Mesothelial cell of epicardium (in vitro differentiated cells): ENCODE measurements at places on chromosomes 3 and 15.

- H3K4me1 ChIP-seq = peaks cover 25% of the 10 kb centered on the region
- H3K27me3 ChIP-seq = no peaks in the 10 kb centered on the region
- no peak overlapping the region for H3K27ac ChIP-seq
- H3K36me3 ChIP-seq = peaks cover 2% of the 10 kb centered on the region
Measured at GRCh38 chr15:89167267-89168176, 53.9 kb downstream of the RLBP1 start.

GRCh38 chr3:33186524-33187367, 31.9 kb downstream of the SUSD5 start:
- no peaks in the 10 kb centered on the region for H3K36me3 ChIP-seq
- H3K4me1 ChIP-seq = peaks cover 2% of the 10 kb centered on the region
- H3K27me3 ChIP-seq = no peaks in the 10 kb centered on the region
- H3K27ac ChIP-seq = no peak overlapping the region
- DNase-seq = no peak

DNA sequence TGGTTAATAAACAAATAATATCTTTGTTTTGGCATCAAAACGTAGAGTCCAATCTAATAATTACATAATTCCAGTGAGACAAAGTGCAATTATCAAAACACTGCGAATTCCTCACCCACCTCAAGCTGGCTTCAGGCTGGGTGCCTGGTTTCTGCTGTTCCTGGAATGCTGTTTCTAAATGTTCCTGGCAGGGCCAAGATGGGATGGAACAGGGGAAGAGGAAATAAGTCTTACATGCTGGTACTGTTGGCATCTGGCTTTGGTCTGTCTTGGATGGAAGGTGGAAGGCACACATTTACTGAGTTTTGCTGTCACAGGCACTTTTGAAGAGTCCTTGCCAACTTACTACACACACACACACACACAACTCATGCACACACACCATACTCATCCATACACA, 101.9 kb upstream of the SLCO3A1 start:
- H3K4me1 ChIP-seq = no peaks in the 10 kb centered on the region
- DNase-seq = no peak
- H3K27ac ChIP-seq = no peak overlapping the region
- peaks cover 2% of the 10 kb centered on the region for H3K36me3 ChIP-seq
- peaks cover 25% of the 10 kb centered on the region for H3K27me3 ChIP-seq

- no peak overlapping the region for H3K4me3 ChIP-seq
- DNase-seq = no peak
- no peaks in the 10 kb centered on the region for H3K36me3 ChIP-seq
- H3K4me1 ChIP-seq = peaks cover 32% of the 10 kb centered on the region
- no peak overlapping the region for H3K27ac ChIP-seq
Measured at GRCh38 chr3:148833223-148833622, 5.6 kb downstream of the CPB1 start.

- H3K4me3 ChIP-seq = no peak overlapping the region
- no peak overlapping the region for H3K27ac ChIP-seq
- DNase-seq = no peak
- peaks cover 1% of the 10 kb centered on the region for H3K36me3 ChIP-seq
Measured at GRCh38 chr15:78761891-78762385, 49.3 kb downstream of the ADAMTS7 start.

GRCh38 chr15:77616072-77616471, 16.6 kb downstream of the LINGO1 start:
- H3K27me3 ChIP-seq = no peaks in the 10 kb centered on the region
- peaks cover 5% of the 10 kb centered on the region for H3K36me3 ChIP-seq
- H3K27ac ChIP-seq = no peak overlapping the region
- no peak for DNase-seq
- no peaks in the 10 kb centered on the region for H3K4me1 ChIP-seq

GRCh38 chr3:135128818-135129217, 333.8 kb downstream of the EPHB1 start:
- no peak overlapping the region for H3K27ac ChIP-seq
- DNase-seq = no peak
- no peaks in the 10 kb centered on the region for H3K4me1 ChIP-seq
- no peaks in the 10 kb centered on the region for H3K36me3 ChIP-seq
- H3K27me3 ChIP-seq = peaks cover 21% of the 10 kb centered on the region

- H3K27me3 ChIP-seq = no peaks in the 10 kb centered on the region
- peaks cover 2% of the 10 kb centered on the region for H3K4me1 ChIP-seq
- no peak for DNase-seq
- H3K4me3 ChIP-seq = no peak overlapping the region
- H3K27ac ChIP-seq = no peak overlapping the region
Measured at GRCh38 chr3:101179637-101180036, 140.7 kb downstream of the IMPG2 start.

- H3K27me3 ChIP-seq = peaks cover 12% of the 10 kb centered on the region
- no peaks in the 10 kb centered on the region for H3K36me3 ChIP-seq
- H3K27ac ChIP-seq = no peak overlapping the region
- no peak for DNase-seq
- H3K4me1 ChIP-seq = peaks cover 19% of the 10 kb centered on the region
Measured at GRCh38 chr15:32838820-32839219, 121.0 kb downstream of the GREM1 start.

DNA sequence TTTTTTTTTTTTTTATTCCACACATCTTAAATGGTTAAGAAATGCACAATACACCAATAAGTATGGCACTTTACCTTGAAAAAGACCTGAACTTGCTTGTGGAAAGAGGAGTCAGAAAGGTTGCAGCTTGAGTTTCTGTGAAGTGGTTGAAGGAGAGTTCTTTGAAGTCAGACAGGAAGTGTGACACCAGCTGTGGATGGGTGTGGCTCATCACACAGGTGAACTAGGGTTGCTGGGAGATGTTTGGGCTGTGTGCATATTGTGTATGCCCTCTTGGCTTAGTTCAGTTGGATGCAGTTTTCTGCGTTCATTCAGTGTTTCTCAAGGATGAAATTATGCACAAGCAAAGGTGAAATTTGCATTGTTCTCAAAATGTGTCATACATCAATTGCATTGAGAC, 6.3 kb downstream of the AEN start:
- H3K27ac ChIP-seq = no peak overlapping the region
- no peak overlapping the region for H3K4me3 ChIP-seq
- peaks cover 26% of the 10 kb centered on the region for H3K4me1 ChIP-seq
- no peak for DNase-seq
- peaks cover 15% of the 10 kb centered on the region for H3K36me3 ChIP-seq

DNA sequence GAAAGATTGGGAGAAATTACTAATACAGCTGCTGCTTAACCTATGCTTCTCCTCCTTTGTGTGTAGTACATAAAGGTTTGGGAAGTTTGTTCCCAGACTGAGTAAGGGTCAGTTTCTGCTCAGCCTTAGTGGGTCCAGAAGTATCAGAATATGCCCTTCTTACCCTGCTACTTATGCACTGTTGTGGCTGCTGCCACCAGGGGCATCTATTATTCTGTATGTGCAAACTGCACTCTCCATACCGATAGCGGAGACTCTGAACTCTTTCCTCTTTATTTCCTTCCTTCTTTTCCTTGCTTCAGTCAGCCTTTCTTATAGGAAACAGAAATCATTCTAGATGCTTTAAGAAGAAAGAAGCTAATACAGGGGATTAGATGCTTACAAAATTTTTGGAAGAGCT, 4.0 kb downstream of the NEDD4 start:
- peaks cover 14% of the 10 kb centered on the region for H3K36me3 ChIP-seq
- H3K4me3 ChIP-seq = no peak overlapping the region
- no peak for DNase-seq
- H3K27me3 ChIP-seq = no peaks in the 10 kb centered on the region

- H3K36me3 ChIP-seq = peaks cover 4% of the 10 kb centered on the region
- DNase-seq = no peak
- peaks cover 52% of the 10 kb centered on the region for H3K4me1 ChIP-seq
- no peaks in the 10 kb centered on the region for H3K27me3 ChIP-seq
- peak overlapping the region; percentile 45 for H3K27ac ChIP-seq
Measured at GRCh38 chr3:100006570-100007271, 107.6 kb downstream of the FILIP1L start.

DNA sequence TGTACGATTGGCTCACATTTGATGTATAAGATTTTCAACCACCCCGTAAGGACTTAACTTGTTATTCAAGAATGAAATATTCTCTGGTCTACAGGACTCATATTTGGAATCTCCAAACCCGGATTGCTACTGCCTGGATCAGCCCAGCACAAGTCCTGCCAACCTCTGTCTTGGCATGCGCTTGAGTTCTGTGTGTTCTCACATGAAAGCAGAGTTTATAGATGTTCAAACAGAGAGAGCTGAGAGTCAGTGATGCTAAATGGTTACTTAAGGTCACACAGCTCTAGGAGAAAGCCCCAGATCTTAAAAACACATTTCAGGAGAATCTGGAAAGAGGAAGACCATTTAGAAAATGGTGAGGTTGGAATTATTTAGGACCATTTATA, 268.0 kb upstream of the TBL1XR1 start:
- DNase-seq = no peak
- H3K4me3 ChIP-seq = no peak overlapping the region
- no peaks in the 10 kb centered on the region for H3K27me3 ChIP-seq

DNA sequence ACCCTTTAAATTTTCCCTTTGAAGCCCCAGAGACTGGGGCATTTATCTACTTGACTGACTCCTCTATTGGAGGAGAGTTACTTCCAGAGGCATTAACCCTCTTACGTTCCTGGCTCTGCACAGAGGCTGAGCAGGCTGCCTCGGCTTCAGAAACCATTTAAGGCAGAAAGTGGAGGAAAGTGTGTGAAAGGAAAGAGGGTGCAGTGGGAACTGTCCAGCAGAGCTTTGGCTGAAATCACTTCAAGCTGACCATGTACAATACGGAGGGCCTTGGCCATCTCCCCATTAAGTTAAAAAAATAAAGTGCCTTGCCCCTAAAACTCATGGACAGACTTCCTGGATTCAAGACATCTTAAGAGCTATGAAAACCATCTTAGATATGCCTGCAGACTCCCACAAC, 238.7 kb downstream of the SV2B start:
- peaks cover 46% of the 10 kb centered on the region for H3K27me3 ChIP-seq
- no peaks in the 10 kb centered on the region for H3K36me3 ChIP-seq
- peak; percentile 56 for DNase-seq
- H3K27ac ChIP-seq = no peak overlapping the region

DNA sequence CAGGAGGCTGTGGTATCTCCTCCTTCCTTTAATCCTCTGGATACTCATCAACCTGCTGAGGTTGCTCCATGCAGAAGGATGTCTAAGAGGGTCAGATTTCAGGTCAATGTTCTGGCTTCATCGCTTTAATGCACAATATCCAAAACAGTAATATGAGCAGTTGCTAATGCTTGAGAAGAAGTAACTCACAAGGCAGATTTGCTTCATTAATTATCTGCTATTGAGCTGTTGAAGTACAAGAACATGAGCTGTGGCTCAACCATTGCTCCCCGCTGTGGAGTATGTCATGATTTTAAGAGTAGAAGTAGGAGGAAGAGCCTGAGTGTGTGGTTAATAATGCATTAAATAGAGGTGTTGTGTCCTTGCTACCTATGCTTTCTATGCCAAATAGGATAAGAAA, 1412.9 kb upstream of the ALCAM start:
- no peak overlapping the region for H3K4me3 ChIP-seq
- peaks cover 23% of the 10 kb centered on the region for H3K4me1 ChIP-seq
- no peak overlapping the region for H3K27ac ChIP-seq
- H3K36me3 ChIP-seq = no peaks in the 10 kb centered on the region

- H3K36me3 ChIP-seq = no peaks in the 10 kb centered on the region
- peaks cover 21% of the 10 kb centered on the region for H3K27me3 ChIP-seq
- peak; percentile 42 for DNase-seq
- H3K4me1 ChIP-seq = no peaks in the 10 kb centered on the region
- no peak overlapping the region for H3K27ac ChIP-seq
Measured at GRCh38 chr15:77753281-77753873, 120.7 kb upstream of the LINGO1 start.
